A673 (cell line): ENCODE measurements at places on chromosomes 7 and 10. TPM values are rescaled to one million over a fixed set of nuclear protein-coding genes. Genes with fewer than 3 reads are reported as not detected.

The ZSCAN25 gene
- 19.8 and 20.6 TPM in 2 replicates for total RNA-seq

The RARRES2 gene
- not detected in 2 replicates for total RNA-seq

The TMEM254 gene
- total RNA-seq, result 12.2 and 14.8 TPM in 2 replicates

The CFAP70 gene
- total RNA-seq, result 0.06 and 0.13 TPM in 2 replicates

The CASTOR2 gene
- 20.5 and 29.9 TPM in 2 replicates for total RNA-seq

The PRLHR gene
- not detected in 2 replicates for total RNA-seq

The PPP1R17 gene
- total RNA-seq, result not detected in 2 replicates

The FAM25G gene
- not detected in 2 replicates for total RNA-seq

The FRAT1 gene
- total RNA-seq, result 0.45 and 1.1 TPM in 2 replicates

The KCNH2 gene
- 1.5 and 4.0 TPM in 2 replicates for total RNA-seq

The NPY4R gene
- total RNA-seq, result not detected in 2 replicates

The SDHAF3 gene
- 28.0 and 29.7 TPM in 2 replicates for total RNA-seq

The TBXAS1 gene
- 1.5 and 2.5 TPM in 2 replicates for total RNA-seq

The LAMB1 gene
- 162 and 169 TPM in 2 replicates for total RNA-seq

The ELFN1 gene
- 0.09 TPM in 1 of 2 replicates, not detected in the other for total RNA-seq

The LBX1 gene
- not detected in 2 replicates for total RNA-seq

The ACTL6B gene
- 0.31 TPM in 1 of 2 replicates, not detected in the other for total RNA-seq

The RAB19 gene
- not detected in 2 replicates for total RNA-seq

The GAD2 gene
- 0.17 and 0.28 TPM in 2 replicates for total RNA-seq

The NPFFR1 gene
- total RNA-seq, result 0.02 TPM in 1 of 2 replicates, not detected in the other

The ANKRD61 gene
- 0.98 and 1.1 TPM in 2 replicates for total RNA-seq

The SNCG gene
- not detected in 2 replicates for total RNA-seq

The ZNF853 gene
- 3.4 and 6.4 TPM in 2 replicates for total RNA-seq

The ERCC6 gene
- total RNA-seq, result 11.0 and 11.4 TPM in 2 replicates

The ATOH7 gene
- total RNA-seq, result not detected in 2 replicates

The LRRC4 gene
- total RNA-seq, result 10.6 and 16.1 TPM in 2 replicates

The CRTAC1 gene
- total RNA-seq, result not detected in 2 replicates

The ACBD7 gene
- 2.0 and 2.6 TPM in 2 replicates for total RNA-seq

The TACC2 gene
- 0.55 and 0.62 TPM in 2 replicates for total RNA-seq

The TMEM236 gene
- 0.06 and 0.13 TPM in 2 replicates for total RNA-seq

The GJD4 gene
- total RNA-seq, result not detected in 2 replicates

The MCM10 gene
- 89.3 and 97.5 TPM in 2 replicates for total RNA-seq

The MICALL2 gene
- 10.1 and 11.8 TPM in 2 replicates for total RNA-seq

The GARIN1A gene
- total RNA-seq, result 1.8 and 2.2 TPM in 2 replicates

The PTPN20 gene
- not detected in 2 replicates for total RNA-seq

The BBIP1 gene
- total RNA-seq, result 32.9 and 33.9 TPM in 2 replicates

The BEND7 gene
- 14.8 and 19.5 TPM in 2 replicates for total RNA-seq

The CCDC172 gene
- total RNA-seq, result not detected in 2 replicates

The ABCB4 gene
- total RNA-seq, result 0.15 TPM in 1 of 2 replicates, not detected in the other

The SSC4D gene
- 1.2 and 1.8 TPM in 2 replicates for total RNA-seq

The TFPI2 gene
- 6.1 and 7.8 TPM in 2 replicates for total RNA-seq

The PAX4 gene
- total RNA-seq, result not detected in 2 replicates
